ENCODE measurements at places on chromosomes 3 and 15.
A peak's percentile ranks its signal among the peaks of the same experiment; 100 is the strongest.

DNA sequence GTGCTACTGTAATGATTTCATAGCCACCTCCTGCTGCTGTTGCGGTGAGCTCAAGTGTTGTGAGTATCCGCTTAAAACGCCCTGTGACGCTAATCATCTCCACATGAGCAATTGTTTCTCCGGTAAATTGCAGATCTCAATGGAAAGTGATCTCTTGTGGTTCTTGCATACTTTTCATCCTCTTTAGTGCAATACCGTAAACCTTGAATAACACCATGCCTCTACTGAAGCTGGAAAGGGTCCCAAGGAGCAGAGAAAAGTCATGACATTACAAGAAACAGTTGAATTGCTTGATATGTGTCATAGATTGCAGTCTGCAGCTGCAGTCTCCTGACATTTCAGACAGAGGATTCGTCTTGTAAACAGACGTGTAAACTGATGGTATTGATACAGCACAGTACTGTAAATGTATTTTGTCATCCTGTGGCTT lies 6.0 kb upstream of the CEMIP start:
- no peak for DNase-seq

DNA sequence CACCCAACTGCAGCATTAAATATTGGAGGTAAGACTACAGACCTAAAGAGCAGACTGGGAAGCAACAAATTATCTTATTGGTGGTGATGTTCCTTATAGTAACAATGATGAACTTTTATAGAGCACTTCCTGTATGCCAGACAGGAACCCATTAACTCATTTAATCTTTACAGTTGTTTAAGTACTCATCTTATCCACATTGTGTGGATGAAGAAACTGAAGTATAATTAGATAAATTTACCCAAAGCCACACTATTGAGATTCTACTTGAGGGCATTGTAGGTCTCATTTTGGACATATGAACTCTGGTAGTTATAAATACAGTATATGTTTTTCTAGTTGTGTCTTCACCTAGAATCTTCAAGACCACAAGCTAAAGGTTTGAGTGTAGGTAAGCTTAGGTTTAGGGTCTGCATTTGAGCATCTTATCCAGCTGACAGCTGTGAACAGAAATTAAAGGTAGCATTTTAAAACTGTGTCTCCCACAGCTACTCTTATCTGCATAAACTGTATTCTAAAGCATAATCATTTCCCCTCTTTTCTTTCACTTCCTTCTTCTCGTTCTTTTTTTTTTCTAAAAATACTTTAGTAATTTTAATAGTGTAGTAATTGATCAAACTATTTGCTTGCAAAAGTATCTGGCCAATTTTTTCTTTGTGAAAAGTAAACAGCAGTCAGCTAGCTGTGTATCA lies 138.2 kb downstream of the UBE2E2 start:
- no peak for DNase-seq

GRCh38 chr3:188468662-188469061 lies 314.7 kb downstream of the LPP start:
- peak; percentile 95 for DNase-seq

GRCh38 chr3:133899311-133899710 lies 3.6 kb upstream of the RAB6B start:
- DNase-seq = no peak

GRCh38 chr15:47505712-47506328 lies 211.5 kb upstream of the SEMA6D start:
- no peak for DNase-seq

GRCh38 chr3:116051586-116051985 lies 393.7 kb downstream of the LSAMP start:
- DNase-seq = no peak
